Chondrocyte (in vitro differentiated cells): ENCODE measurements at places on chromosomes 6 and 20.

DNA sequence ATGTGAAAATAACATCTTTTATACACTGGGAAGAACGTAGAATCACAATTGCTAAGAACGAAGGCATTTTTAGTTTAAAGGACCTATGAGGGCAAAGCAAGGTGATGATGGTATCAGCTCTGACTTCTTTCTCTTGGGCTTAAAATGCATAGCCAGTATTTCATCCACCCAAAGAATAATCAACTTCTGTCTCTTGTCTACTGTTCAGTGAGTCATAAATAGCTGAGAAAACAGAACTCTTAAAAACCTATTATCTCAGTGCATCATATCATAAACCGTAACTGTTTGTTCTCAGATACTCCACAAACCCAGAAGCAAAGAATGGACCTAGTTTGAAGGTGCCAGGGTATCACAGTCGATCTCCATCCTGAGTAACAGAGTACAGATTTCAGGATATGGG, 5.2 kb downstream of the PHF10 start:
- no peak for DNase-seq

DNA sequence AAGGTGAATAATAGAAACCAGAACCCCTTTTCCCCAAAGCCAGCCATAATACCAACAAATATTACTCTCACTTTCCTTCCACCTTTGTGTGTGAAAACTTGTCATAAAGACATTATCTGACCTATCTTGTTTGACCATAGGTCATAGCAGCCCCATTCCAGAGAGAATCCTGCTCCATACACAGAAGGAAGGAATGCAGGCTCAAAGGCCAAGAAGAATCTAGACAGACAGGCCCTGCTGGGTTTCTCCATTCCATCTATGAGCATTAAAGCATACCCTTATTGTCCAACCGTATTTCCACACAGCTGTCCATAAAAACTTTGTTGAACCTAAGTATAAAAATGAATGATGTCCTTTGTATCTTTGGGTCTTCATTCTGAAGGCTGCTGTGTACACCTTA, 40.7 kb upstream of the KCNK5 start:
- DNase-seq: no peak

DNA sequence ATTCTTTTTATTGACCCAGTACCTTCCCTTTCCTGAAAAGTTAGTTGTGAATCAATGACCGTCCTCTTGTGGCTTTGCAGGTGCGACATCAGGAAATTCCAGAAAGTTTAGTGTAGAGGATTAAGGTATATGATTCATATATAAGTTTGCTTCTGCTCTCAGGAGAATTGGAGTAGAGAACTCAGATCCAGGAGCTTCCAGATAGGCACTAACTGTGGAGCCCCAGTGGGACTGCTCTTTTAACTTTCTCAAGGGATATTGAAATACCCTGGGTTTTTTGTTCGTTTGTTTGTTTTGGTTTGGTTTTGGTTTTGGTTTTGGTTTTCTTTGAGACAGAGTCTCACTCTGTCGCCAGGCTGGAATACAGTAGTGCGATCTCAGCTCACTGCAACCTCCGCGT, 9.5 kb downstream of the TAAR2 start:
- DNase-seq: no peak

- DNase-seq: peak; percentile 59
These were observed 9.5 kb downstream of the NPEPL1 start for GRCh38 chr20:58702161-58702510.
